ENCODE measurements at places on chromosomes 5 and 9. TPM values are rescaled to one million over a fixed set of nuclear protein-coding genes. Genes with fewer than 3 reads are reported as not detected.

DNA sequence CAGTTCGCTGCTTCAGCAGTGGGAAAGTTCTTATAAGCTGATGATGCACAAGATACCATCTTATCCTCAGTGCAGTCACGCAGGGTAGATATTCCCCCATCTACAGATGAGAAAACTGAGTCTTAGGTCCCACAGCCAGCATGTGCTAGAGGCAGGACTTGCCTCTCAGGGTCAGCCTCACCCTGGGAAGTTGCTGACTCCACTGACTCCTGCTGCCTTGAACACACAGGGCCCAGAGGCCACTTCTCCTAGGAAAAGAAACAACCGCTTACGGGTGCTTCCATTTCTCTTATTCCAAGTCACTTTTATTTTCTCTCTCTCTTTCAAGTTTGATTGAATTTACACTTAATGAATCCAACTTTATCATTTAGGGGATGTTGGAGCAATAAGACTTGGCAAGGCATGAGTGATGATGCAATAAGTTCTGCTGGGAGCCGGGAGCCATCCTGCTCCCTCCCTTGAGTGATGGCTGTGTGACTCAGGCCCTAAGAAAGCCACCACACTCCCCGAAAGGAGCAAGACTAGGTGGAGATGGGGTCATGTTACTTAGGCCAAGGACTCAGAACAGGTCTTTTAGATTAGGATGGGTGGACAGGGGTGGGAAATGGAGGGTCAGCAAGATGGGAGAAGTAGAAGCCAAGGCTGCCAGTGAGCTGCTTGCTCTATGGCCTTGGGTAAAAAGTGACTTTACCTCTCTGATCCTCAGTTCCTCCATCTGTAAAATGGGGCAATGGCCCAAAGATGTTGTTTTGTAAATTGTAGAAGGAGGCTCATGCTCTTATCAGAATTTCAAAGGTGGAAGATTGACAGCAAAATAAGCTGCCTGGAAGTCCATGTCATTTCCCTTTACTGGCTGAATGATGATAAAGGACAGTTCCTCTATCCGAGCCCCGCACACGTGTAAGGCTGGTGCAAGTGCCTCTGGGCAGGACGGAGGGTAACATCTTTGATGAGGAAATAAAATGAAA, 67.4 kb upstream of the ZNF618 start:
- DNase-seq, result no peak

- DNase-seq, result no peak
Observed at GRCh38 chr5:137754961-137755762, 999 bp upstream of the HNRNPA0 start.

GRCh38 chr9:18233776-18234445, 240.0 kb upstream of the ADAMTSL1 start:
- DNase-seq, result no peak

DNA sequence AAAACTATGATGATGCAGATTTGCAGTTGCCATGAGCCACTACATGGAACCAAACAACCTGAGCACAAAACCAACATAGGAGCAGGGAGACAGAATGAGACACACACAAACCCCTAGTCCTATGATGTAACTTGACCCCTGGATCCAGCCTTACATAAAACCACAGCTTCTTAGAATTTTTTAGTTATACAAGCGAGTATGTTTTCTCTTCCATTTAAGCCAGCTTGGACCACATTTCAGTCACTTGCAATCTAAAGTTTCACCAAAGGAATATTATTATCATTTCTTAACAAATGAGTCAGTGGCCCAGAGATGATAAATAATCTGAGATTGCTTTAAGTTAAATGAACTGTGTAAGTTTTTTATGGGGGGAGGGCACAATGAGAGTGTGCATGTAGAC, 6.8 kb downstream of the SPOCK1 start:
- no peak for DNase-seq

GRCh38 chr9:120259100-120259499, 320.9 kb downstream of the CDK5RAP2 start:
- DNase-seq, result no peak

DNA sequence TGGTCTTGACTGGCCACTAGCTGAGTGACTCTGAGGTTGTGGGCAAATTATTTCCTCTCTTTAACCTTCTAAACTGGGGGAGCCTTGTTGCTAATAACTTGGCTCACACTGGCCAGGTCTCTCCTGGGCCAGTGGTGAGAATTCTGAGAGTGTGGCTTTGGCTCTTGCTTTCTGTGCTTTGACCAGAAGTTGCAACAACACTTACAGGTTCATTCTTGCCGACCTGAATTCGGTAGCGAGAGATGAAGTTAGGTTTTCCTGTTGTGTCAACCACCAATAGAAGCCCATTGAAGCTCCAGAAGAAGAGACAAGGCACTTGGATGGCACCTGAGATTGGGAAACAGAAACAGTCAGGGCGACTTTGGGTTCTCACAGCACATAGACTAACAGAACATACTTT, 19.8 kb downstream of the FAXDC2 start:
- DNase-seq, result no peak

DNA sequence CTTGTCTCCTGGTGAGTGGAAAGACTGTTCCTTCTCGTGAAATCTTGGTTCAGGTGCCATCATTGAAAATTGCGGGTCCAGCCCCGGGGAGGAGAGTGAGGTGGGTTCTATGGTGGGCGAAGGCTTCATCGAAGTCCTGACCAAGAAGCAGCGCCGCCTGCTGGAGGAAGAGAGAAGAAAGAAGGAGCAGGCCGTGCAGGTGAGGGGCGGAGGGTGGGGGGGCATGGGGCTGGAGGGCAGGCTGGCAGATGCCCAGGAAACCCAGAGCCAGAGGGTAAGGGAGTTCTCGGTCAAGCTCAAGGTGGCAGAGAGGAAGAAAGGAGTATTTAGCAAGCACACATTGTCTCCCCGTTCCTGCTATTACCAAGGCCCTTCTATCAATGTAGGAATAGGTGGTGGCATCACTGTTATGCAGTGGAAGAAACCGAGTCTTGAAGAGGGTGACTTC, 24.3 kb upstream of the POMT1 start:
- peak; percentile 51 for DNase-seq

DNA sequence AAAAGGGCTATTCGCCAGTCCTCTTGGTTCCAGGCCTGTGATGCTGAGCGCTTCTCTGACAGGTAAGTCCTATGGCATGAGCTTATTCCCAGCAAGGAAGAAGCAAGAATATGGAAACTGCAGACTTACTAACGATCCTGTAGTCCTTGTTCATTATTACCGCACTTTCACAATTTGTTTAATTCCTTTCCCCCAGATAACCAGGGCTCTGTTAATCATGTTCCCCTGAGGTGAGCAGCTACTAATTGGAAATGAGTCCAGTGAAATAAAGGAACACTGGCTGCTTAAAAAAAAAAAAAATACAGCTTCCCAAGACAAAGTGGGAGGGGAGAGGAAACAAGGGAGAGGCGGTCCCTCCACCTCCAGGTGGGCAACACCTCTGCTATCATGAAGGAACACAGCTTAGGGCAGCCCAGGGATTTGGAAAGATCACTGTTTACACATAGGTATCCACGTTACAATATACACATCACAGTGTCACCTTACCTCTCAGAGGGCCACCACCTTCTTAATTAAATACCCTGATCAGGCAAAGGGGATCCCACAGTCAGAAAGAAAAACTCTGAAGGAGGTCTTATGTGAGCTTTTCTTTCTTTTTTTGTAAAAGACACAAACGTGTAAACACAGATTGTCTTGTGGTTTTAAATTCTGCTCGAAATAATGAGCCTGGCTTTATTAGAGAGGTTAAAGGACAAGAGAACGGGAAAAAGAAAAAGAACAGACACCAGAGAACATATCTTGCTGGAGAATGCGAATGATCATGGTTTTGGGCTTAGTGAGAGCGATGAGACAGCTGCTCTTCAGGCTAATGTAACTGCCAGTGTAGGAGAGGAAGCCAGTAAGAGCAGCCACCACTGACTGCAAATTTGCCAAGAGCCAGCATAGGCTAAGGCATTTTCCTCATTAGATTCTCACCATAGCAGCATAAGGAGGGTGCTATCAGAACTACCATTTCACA, 258.6 kb downstream of the CRB2 start:
- DNase-seq, result no peak

GNA14 gene
- 26.3 TPM for total RNA-seq

SMIM33 gene
- total RNA-seq, result not detected

SGCD gene
- 8.8 TPM for total RNA-seq

DOCK8 gene
- 10.1 TPM for total RNA-seq

ADAMTS12 gene
- total RNA-seq, result 2.2 TPM

All from thyroid gland (tissue), 4 donors.